IPS-NIHi11 (cell line): ENCODE measurements at places on chromosomes 16 and 17.

DNA sequence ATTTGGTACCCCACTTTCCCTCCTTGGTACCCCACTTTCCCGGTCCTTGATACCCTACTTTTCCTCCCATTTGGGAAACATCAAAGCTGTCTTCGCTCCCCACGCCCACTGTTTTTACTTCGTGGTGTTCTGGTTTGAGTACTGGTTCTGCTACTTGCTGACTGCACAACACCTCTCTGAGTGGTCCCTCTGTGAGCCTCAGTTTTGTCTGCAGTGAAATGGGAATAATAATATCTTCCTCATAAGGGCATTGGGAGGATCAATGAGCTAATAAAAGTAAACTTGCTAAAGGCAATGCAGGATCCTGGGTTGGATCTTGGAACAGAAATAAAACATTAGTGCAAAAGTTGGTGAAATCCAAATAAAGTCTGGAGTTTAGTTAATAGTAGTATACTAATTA is 70.0 kb upstream of the CLEC18A start:
- no peak for DNase-seq

GRCh38 chr16:54245788-54246453 is 40.7 kb downstream of the IRX3 start:
- DNase-seq: no peak

GRCh38 chr17:13643180-13643579 is 41.5 kb upstream of the HS3ST3A1 start:
- no peak for DNase-seq

DNA sequence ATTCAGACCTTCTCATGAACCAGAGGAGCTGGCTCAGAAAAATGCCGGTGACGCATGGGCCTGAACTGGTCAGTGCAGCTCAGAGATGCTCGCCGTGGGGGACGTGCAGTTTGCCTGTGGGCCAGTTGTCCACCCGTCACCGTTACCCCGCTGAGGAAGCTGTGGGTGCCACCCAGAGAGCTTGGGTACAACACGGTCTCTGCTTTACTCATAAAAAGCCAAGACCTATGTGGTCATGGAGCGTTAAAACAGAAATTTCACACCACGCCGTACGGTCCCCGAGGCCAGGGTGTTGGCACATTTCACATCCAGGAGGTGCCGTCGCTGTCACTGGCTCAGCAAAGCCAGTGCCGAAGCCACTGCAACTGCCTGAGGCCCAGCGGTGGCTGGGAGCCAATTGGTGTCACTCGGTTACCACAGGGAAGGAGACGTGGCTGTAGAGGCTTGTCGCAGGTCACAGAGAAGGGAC is 120.9 kb downstream of the METRNL start:
- DNase-seq: no peak

GRCh38 chr17:44121997-44122815 is 1.2 kb downstream of the HDAC5 start:
- no peak for DNase-seq

- DNase-seq: no peak
Measured at GRCh38 chr16:56987692-56988091, 1.7 kb upstream of the NLRC5 start.

DNA sequence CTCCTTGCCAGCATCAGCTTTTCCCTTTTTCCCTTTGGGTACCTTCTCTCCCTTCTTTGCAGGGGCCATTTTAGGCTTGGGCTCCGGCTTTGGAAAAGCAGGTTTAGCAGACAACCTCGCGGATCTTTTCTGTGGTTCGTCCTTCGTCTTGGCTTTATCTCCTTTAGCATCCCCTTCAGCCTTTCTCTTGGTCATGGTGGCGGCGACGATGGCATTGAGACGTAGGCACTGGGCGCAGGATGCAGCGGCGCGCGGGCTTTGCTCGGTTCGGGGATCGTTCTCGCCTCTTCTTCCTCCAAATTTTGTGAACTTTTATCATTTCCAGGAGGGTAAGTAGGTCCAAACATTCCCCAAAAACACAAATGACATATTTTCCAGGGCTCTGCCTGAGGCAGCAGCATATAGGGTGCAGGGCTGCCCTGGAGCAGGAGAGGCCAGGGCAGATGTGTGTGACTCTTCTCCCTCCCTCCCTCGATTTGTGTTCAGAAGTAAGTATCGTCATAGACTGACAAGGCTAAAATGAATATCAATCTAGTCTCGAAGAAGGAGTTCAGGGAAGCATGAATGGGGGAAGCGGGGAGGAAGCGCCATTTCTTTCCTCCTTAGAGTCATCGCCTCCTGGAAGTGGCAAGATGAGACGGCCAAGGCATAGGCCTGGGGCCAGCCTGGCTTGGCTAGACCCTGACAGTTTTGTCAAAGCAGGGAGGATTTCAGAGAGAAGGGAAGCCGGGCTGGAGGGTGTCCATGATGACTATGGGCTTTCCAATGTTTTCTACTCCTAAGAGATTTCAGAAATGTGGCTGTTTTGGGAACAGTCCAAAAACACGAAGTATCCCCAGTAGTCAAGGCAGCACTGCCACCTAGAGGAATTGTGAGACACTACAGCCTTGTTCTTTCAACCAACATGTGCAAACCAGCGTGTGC is 13.2 kb downstream of the CHCT1 start:
- peak; percentile 81 for DNase-seq

DNA sequence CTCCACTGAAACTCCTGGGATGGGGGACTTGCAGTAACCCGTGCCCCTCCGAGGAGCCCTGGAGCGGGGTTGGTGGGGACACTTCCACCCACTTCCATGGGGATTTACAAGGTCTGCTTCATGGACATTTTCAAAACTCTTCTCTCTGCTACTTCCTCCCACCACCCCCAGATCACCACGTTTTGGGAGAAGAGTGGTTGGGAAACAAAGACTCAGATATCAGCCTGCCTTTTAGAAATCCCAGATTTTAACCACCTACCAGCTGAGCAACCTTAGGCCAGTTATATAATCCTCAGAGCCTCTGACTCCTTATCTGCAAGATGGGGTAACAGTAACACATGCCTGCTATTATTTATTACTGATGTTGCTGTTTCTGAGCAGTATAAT is 184.8 kb downstream of the CCDC182 start:
- no peak for DNase-seq

DNA sequence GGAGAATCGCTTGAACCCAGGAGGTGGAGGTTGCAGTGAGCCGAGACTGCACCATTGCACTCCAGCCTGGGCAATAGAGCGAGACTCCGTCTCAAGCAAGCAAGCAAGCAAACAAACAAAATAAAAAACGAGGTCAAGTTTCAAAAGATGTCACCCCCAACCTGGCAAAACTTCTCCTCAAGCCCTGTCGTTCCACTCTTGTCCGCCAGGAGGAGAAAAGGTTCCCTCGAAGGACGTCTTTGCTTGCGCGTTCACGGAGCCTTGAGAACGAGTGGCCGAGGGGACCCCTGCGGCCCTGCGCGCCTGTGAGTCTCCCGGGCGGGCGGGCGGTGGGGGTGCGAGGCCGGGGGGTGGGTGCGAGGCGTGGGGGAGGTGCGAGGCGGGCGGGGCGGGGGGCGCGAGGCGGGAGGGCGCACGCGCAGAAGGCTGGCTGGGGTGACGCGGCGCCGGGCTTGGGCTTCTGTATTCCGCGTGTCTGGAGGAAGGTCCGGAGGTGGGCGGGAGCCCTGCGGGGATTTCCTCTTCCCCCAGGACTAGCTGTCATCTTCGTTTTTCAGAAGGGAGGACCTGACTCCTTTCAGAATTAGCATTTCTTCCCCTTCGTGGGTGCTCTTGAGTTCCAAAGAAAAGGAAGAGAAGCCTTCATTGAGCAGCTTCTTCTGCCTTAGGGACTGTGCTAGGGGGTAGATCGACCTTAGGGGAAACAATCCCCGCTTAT is 3.7 kb downstream of the SLC52A1 start:
- peak; percentile 77 for DNase-seq

GRCh38 chr16:57051696-57052228 is 40.6 kb upstream of the CPNE2 start:
- no peak for DNase-seq

GRCh38 chr16:87897521-87898505 is 28.5 kb upstream of the SLC7A5 start:
- DNase-seq: no peak

DNA sequence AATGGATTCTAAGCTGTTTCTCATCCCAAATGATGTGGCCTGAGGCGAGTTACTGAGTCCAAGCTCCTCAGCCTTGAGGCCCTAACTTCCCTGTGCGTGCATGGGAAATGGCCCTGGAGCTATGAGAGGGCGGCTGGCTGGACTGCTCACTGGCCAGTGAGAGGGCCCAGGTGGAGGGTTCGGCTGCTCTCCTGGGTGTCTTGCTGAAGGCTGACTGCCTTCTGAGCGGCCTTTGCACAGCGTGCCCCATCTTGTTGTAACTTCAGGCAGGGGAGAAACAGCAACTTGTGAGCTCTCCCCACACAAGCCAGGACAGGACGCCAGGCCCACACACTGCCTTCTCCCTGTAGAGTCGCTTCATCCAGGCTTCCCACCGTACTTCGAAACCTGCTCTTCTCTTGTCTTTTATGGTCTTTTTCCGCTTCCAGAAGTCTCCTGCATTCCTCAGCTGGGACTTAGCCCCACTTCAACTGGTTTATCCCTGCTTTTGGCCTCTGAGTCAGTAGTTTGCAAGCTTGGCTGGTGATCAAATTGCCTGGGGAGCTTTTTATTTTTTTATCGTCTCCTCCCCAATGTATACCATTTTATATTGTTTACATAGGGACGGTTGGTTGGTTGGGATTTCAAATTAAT is 13.3 kb downstream of the CDH3 start:
- peak; percentile 29 for DNase-seq

DNA sequence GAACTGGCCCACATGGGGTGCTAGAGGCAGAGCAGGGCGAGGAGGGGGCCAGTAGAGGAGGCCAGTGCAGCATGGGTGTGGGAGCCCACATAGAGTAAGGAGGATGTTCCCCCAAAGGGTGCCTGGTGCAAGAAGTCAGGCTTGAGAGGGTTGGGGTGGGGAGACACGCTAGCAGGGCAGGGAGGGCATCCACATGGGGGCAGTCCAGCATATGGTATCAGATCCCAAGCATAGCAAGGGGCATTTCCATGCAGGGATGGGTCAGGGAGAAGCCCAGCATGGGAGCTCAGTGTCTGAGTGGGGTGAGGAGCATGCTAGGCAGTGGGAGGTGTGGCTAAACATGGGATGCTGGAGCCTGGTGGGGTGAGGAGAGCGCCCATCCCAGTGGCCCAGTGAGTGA is 213.7 kb downstream of the COPRS start:
- DNase-seq: no peak

- no peak for DNase-seq
Measured at GRCh38 chr17:31686495-31686894, 172.5 kb downstream of the COPRS start.

- DNase-seq: no peak
Measured at GRCh38 chr17:68908045-68908444, 47.1 kb downstream of the ABCA8 start.

DNA sequence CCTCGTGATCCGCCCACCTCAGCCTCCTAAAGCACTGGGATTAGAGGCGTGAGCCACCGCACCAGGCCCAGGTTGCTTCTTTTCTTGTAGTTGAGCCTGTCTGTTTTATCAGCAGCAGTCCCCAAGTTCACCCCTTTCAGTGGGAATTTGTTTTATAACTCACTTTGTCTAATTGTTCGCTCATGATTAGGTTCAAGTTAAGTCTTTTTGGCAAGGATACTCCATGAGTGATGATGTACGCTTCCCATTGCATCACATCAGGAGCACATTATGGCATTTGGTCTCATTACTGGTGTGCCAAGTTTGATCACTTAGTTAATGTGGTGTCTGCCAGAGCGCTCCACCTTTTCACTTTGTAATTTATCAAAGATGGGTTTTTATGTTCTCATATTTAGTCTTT is 14.4 kb upstream of the GJD3 start:
- DNase-seq: no peak

- DNase-seq: peak; percentile 50
Measured at GRCh38 chr17:38562903-38563302, 42.8 kb downstream of the SRCIN1 start.

DNA sequence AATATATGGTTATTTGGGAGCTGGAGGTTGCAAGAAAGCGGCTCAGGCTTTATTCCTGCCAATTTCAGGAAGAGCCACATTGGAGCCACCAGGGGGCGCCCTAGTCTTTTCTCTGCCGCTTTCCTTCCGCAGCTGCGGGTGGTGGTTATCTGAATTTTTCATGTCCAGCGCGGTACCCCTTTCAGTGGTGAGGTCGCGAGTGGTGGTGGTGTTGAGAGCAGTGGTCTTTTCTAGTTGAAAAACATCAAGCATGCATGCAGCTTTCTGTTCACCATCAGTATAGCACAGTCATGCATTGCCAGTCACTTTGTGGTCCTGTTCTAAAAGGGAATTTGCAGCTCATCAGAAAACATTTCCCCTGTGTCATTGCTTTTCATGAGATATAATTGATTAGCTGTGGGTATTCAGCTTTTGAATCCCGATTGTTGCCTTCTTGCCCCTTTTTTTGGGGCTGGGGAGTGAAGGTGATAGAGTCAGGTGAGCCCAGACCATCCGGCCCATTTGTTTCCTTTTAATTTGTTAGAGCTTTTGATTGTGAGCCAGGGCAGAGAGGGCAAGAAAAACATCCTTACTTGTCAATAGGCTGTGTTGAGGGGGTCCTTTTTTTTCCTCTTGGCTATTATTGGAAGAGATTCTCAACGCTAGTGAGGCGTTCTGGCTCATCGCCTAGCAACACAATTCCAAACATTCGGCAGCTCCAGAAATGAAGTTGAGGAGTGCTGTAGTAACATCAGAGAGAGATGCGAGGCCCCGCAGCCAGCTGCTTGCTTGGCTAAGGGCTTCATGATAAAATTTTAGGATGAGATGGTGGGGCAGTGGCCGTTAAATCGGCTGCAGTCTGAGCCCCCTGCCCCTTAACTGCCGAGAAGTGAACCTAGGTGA is 119.0 kb downstream of the SNX29 start:
- peak; percentile 71 for DNase-seq

- no peak for DNase-seq
Measured at GRCh38 chr16:30066761-30067583, 1.4 kb downstream of the ALDOA start.

GRCh38 chr16:12902511-12903372 is 1.3 kb downstream of the SHISA9 start:
- DNase-seq: peak; percentile 31

DNA sequence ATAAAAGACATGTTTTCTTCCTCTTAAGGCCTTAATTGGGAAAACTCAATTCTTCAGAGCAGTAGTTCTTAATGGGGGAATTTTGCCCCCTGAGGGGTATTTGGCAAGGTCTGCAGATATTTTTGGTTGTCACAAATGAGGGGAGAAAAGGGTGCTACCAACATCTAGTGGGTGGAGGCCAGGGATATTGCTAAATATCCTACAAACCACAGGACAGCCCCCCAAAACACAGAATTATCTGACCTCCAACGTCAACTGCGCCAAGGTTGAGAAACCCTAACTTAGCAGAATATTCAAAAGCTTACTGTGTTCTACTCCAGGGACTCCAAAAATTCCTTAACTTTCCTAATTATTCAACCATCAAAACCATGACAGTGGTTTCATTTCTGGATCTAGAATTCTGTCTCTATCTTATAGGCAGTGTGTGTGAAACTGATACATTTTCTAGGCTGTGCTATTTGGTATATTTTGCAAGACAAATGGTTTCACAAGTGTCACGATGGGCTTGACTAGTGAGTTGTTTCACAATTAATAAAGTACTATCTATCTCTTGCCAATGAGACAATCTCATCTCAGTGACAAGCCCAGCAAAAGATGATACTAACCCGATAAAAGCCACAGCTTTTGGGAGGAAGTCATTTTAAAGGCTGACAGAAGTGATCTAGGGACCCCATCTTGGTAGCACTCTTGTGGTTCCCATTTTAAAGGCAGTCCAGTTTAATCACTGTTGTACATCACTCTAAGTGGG is 14.7 kb downstream of the TXNDC11 start:
- no peak for DNase-seq

- peak; percentile 67 for DNase-seq
Measured at GRCh38 chr16:19289811-19290485, 4.4 kb downstream of the CLEC19A start.
